ENCODE measurements at places on chromosomes 6 and 20.

- no peak for DNase-seq
These were observed 49.2 kb downstream of the FRK start for GRCh38 chr6:116011520-116011919.

- DNase-seq, result peak; percentile 32
These were observed 232.8 kb downstream of the GJA1 start for GRCh38 chr6:121668259-121668658.

DNA sequence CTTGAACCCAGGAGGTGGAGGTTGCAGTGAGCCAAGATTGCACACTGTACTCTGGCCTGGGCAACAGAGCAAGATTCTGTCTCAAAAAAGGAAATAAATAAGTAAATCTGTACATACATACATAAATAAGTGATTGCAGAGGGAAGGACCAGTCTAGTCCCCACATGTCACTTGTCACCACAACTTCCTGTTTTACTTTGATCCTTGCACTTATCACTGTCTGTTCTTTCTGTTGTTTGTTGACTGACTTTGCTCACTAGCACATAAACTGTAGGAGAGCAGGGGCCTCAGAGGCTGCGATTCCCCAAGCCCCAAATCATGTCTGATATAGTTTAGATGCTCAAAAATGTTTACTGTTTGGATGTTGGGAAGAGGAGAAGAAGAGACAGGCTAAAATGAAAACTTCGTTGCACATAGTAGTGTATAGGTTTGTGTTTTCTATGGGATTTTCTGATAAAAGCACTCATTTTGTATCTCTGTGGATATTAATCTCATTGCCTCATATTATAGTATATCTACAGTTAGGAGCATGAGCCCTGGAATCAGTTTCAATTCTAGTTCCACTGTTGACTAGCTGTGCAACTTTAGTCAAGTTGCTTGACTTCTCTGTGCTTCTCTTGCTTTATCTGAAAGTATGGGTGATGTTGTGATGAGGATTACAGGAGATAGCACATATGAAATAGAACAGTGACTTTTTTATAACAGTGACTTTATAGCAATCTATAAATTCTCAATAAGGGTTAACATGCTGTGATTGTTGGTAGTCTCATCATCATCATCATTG, 165.0 kb downstream of the TBC1D7 start:
- DNase-seq, result no peak

GRCh38 chr6:159529934-159530333, 163.1 kb downstream of the SOD2 start:
- no peak for DNase-seq

GRCh38 chr6:38493931-38494547, 145.7 kb downstream of the BTBD9 start:
- DNase-seq, result peak; percentile 60

- no peak for DNase-seq
These were observed 920 bp upstream of the EPHA7 start for GRCh38 chr6:93420163-93420795.

- no peak for DNase-seq
These were observed 28.3 kb downstream of the CDK5RAP1 start for GRCh38 chr20:33372993-33373441.

DNA sequence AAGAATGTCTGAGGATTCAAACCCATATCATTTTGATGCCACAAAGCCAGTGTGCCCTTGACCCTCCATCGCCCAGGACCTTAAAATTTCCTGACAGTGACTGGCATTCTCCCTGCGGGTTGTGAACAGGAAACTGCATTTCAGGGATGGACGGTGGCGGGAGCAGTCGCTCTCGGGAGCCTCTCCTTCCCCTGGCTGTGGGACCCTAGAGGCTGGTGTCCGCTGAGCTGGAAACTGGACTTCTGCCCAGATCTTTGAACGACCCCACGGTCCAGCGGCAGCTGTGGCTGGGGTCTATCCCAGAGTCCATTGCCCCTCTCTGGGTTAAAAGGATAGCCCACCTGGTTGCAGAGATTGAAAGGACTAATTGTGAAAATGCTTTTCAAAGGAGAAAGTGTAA, 1.4 kb upstream of the SEC63 start:
- peak; percentile 27 for DNase-seq

DNA sequence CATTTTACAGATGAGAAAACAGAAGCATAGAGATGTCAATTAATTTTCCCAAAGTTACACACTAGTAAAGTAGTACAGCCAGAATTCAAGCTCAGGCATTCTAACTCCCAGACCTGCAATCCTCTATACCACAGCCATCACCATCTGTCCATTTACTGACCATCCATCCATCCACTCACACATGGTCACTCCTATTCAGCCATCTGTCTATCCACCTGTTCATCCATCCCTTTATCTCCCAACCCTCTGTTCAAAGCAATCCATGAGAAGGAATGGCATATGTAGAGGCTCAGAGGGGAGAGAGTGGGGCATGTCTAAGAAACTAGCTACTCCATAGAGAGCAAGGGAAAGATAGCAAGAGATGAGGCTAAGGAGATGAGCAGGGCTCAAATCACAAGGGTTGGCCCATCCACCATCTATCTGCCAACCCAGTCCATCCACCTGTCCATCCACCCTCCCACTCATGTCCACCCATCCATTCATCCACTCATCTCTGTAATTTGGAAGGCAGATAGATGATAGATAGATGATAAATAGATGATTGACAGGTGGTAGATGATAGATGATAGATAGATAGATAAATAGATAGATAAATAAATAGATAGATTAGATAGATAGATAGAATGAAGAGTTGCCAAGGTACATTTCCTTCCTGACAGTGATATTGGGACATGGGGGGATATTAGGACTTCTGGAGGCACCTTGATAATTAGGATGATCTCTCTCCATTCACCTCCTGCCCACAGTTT, 12.2 kb upstream of the C6orf132 start:
- DNase-seq, result no peak

DNA sequence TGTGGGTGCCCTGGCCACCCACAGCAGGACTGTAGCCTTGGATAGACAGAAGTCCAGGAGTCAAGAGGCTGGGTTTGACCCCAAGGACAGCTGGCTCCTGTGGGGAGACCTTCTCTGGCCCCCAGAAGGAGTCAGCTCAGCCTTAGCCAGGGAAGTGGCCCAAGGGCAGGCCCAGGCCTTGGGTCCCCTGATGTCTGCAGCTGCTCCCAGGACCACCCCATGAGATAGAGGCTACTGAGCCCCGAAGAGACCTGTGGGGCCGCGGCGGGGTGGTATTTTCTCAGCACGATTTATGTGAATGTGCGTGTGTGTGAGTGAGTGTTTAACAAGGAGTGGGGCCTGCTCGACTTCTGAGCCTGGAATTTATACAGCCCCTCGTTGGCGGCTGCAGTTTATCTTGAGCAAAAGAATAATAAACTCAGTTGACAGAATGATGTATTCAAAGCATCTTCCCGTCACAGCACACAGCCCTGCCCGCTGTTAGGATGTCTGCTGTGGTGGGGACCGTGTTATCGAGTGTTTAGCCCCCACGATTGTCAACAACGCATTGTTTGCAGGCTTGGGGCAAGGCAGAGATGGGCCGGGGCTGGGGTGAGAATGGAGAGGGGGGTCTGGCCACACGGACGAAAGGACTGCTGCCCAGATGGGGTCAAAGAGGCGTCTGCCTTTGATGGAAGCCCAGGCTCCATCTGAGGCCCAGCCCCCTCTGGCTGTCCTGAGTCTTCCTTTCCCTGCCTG, 163.3 kb downstream of the VEGFA start:
- no peak for DNase-seq

- DNase-seq, result no peak
These were observed 15.0 kb downstream of the DLGAP4 start for GRCh38 chr20:36320898-36321695.

DNA sequence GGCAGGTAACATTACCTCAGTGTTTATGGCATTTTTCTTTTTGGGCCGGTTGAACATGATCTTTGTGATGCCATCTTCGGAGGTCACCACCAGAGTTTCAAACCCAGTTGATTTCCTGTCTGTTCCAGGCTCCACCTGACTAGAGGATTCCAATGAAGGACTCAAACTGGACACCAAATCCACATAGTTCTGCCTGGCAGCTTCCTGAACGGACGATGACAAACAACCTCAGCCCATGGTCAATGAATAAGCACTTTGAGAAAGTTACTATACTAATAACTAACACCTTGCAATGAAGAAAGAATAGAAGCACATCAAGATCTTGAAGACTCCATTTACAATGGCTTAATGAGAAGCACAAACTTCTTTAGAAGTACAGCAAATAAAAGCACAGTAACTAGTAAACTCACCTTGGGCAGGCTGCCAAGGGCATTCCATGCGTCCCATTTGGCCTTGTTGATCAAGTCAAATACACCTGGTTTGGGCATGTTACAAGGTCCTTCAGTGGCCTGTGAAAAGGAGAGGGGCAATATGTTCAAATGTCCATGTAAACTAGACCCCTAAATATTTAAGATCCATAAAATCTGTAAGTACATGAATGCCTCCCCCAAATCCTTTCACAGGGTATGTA, 4.9 kb downstream of the ECI2 start:
- DNase-seq, result no peak

DNA sequence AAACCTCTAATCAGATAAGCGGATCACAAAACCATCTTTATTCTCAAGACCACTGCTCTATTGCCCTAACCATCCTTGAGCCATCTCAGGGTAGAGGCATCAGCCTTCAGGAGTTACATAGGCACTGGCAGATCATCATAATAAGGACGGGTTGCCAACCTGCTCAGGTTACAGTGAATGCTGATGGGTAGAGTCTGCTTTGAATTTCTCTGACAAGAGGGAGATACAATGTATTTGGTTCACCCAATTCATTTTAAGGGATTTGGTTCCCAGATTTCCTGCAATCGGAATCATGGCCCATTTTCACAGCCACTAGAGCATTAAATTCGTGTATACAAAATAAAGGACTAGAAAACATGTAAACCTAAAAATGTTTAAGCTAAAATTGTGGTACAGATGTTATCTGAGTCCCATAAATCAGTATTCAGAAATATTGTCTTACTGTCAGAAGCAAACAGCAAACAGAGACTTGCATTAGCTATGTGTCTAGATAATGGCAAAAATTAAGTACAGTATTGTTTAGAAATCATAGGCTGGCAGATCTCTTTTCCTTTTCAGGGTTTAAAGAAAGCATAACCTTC, 41.9 kb upstream of the TMEM170B start:
- no peak for DNase-seq

DNA sequence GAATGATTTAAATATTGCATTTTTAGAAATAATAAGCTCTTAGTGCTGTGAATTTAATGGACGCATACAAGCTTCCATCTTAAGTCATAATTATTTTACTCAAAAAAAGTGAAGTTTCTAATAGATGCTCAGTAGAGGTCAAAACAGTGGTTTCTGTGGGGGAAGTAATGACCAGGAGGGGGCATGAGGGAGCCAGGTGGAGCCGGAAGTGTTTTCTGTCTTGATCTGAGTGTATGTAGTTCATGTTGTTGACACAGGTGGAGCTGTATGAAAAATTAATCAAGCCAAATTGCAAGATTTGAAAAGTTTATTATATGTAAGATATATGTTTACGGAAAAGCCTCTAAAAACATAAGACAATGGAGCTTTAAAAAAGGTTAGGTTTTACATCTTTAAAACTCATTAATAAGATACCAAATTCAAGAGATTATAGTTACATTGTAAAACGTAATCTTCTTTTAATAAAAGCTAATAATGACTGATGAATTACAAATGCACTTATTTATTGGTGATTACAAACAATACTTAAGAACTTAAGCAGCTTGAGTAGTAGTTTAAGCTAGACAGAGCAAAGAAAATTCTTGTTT, 68.0 kb downstream of the PLAGL1 start:
- peak; percentile 49 for DNase-seq

GRCh38 chr6:81735756-81736380, 16.6 kb downstream of the TENT5A start:
- DNase-seq, result no peak

DNA sequence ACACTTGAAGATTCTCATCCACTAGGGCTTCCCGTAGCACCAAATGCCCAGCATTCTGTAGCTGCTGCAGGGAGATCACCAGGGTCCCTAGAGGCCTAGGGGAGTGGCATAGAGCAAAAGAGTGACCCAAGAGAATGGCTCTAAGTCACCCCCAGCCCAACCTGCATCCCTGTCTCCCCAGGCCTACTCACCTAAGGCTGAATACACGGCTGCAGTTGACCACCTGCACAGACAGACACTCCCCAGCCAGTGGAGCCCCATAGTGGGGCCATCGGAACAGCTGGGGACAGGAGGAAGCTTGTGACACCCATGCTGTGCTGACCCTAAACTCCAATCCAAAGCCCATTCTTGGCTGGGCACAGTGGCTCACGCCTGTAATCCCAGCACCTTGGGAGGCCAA, 9.5 kb upstream of the SPAG4 start:
- no peak for DNase-seq

GRCh38 chr6:4134841-4135664, at the start of gene ECI2:
Gene ECI2, minus strand, starts transcription at chr6:4135575. Its CDS starts 15 bp downstream, at chr6:4135560.
- DNase-seq, result peak; percentile 76

- no peak for DNase-seq
These were observed 150.9 kb downstream of the EYA4 start for GRCh38 chr6:133392015-133392414.

DNA sequence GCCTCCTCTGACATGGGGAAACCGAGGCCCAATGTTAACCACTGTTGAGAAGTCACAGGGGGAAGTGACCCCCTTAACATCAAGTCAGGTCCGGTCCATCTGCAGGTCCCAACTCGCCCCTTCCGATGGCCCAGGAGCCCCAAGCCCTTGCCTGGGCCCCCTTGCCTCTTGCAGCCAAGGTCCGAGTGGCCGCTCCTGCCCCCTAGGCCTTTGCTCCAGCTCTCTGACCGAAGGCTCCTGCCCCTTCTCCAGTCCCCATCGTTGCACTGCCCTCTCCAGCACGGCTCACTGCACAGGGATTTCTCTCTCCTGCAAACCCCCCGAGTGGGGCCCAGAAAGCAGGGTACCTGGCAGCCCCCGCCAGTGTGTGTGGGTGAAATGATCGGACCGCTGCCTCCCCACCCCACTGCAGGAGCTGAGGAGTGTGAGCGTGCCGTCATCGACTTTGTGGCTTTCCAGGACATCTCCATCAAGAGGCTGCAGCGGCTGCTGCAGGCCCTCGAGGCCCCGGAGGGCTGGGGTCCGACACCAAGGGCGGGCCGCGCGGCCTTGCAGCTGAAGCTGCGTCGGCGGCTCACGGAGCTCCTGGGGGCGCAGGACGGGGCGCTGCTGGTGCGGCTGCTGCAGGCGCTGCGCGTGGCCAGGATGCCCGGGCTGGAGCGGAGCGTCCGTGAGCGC, 1.6 kb downstream of the TNFRSF6B start:
- DNase-seq, result no peak

DNA sequence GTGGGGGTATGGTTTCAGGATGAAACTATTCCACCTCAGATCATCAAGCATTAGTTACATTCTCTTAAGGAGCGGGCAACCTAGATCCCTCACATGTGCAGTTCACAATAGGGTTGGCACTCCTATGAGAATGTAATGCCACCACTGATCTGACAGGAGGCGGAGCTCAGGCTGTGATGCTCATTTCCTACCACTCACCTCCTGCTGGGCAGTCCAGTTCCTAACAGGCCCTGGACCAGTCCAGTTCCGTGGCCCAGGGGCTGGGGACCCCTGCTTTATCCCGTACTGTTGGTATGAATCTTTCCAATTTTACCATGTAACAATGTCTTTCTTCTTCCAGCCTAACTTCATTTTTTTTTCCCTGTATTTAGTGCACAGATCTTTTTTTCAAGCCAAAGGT, 94.9 kb downstream of the OGFRL1 start:
- DNase-seq, result peak; percentile 16

GRCh38 chr6:15320693-15321092, 74.8 kb downstream of the JARID2 start:
- no peak for DNase-seq

- DNase-seq, result peak; percentile 58
These were observed 172.0 kb downstream of the TBC1D7 start for GRCh38 chr6:13156381-13156780.

- no peak for DNase-seq
These were observed 34.2 kb downstream of the GSS start for GRCh38 chr20:34921436-34921835.

GRCh38 chr6:160750276-160750689, 48.2 kb downstream of the PLG start:
- no peak for DNase-seq
